ENCODE measurements at places on chromosomes 2 and 18.
A peak's percentile ranks its signal among the peaks of the same experiment; 100 is the strongest.

DNA sequence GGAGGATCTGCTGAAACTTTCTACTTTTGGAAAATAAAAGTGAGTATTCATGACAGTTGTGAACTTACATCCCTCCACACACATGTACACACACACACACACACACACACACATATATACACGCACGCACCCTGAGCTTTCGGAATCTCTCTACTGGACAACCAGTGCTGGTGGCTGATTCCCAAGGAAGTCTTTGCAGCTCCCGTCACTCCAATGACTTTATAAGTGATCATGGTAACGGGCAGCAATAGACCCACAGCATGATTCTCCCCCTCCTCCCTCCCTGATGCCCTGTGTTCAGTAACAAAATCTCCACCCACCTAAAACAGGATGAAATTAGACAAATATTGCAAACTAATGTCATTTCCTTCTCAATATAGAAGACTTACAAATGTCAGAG lies 364.9 kb downstream of the IRS1 start:
- DNase-seq = no peak

DNA sequence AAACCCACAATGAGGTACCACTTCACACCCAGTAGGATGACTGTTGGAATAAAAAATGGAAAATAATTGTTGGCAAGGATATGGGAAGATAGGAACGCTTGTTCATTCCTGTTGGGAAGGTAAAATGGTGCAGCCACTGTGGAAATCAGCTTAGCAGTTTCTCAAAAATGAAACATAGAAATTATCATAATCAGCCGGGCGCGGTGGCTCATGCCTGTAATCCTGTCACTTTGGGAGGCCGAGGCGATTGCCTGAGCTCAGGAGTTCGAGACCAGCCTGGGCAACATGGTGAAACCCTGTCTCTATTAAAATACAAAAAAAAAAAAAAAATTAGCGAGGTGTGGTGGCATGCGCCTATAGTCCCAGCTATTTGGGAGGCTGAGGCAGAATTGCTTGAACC lies 23.4 kb downstream of the AMER3 start:
- no peak for DNase-seq

GRCh38 chr2:198968545-198968944 lies 489.2 kb downstream of the SATB2 start:
- DNase-seq = no peak

- no peak for DNase-seq
These were observed 30.0 kb downstream of the EEF1B2 start for GRCh38 chr2:206189691-206190090.

DNA sequence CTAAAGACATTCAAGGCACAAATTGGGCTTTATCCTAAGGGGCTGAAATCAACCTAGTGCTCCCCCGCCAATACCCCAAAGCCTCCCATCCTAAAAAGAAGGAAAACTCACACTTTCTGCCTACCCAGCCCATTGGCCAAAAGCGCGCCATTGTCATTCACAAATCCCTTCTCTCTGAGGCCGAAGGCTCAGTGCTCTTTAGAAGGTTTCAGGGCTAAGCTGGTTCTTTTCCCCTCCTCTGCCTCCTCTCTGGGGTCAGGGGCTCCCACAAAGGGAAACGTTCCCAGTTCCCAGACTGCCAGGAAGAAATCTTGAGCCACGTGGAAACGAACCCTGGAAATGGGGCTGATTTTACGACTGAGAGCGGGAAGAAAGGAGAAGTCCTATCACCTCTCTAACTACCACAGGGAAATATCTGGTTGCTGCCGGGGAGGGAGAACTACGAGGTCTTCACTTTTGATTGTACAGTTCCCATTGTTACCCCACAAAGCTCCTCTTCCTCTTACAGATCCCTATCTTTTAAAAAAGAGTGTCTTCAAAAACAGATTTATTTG lies 1.7 kb upstream of the SKOR2 start:
- DNase-seq = no peak

DNA sequence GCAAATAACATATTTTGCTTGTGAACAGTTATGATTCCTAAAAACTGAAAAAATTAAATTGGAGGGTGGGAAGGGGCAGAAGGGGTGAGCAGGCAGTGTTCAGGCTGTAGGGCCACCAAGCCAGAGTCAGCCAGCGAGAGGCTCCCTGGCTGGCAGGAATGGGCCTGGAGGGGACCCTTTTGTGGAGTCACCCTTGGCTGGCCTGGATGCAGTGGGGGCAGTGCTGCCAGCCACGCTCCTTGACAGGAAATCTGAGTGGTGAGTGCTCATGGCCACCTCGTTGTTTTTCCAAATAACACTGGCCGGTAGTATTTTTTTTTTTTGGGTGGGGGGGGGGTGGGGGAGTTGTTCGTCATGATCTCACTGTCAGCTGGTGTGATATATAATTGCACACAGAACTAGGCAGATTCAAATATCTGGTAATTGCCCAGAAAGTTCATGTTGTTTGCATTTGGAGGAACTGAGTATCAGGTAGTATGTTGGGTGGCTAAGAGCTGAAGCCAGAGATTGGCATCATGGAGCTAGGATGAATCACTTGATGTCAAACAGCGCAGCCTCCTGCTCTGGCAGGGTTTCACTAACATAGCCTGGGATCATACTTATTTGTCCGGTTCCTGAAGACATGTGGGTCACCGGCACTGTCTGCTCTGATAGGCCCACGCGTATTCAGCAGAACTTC lies 160.0 kb downstream of the PTGR3 start:
- DNase-seq = no peak

DNA sequence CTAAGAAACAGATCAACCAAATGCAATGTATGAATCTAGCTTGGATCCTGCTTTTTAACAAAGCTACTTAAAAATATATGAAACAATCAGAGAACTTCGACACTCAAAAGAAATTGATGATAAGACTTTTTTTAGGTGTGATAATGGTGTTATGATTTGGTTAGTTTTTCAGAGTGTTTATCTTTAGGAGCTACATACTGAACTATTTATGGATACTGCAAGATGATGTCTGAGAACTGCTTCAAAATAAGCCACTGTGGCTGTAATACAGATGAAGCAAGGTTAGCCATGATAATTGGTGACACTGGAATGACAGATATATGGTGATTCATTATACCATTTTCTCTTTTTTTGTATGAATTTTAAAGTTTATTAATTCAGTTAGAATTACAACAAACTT lies 14.2 kb downstream of the SLC25A12 start:
- no peak for DNase-seq

GRCh38 chr2:136124805-136125204 lies 6.9 kb upstream of the CXCR4 start:
- no peak for DNase-seq

GRCh38 chr2:8408560-8409460 lies 273.0 kb upstream of the ID2 start:
- DNase-seq = peak; percentile 48
